ENCODE measurements at places on chromosomes 6 and 20.

- no peak for DNase-seq
Measured at GRCh38 chr6:35470663-35471120, 2.5 kb downstream of the RPL10A start.

DNA sequence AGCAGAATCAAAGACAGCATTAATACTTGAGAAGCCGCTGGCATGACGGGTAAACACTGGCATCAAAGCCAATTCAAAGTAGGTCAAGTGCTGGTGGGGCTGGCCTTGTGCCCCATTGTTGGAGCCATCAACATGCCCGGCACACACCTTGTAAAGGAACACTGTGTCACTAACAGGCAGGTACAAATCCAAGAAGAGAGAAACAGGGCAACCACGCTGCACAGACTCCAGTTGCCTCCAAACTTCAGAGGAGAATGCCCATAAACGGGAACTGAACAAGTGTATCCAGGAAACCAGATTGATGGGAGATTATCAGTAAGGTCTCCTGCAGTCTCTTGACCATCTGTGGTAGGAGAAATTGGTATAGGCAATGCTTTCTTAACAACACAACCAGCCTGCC is 127.0 kb upstream of the STXBP5 start:
- no peak for DNase-seq

GRCh38 chr6:121596441-121596840 is 161.0 kb downstream of the GJA1 start:
- DNase-seq: no peak

GRCh38 chr6:125489579-125490285 is 188.0 kb upstream of the HDDC2 start:
- DNase-seq: no peak

GRCh38 chr20:13436530-13436929 is 202.2 kb downstream of the TASP1 start:
- DNase-seq: no peak

DNA sequence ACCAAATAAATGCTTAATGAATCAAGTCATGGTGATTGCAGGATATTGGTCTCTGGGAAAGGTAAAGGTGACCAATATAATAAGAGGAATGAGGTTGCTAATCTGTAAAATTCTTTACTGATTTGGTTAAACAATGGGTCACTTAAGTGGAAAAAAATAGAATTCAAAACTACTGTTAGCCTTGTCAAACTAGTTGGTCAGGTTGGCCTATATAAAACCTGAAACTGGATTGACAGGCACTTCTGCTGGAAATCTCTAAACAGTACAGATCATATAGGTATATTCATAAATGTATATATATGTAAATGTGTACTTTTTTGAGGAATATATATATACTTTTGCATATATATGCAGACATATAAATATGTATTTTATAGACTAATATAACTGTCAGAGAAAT is 19.7 kb downstream of the PLCB4 start:
- no peak for DNase-seq

- no peak for DNase-seq
Measured at GRCh38 chr20:46683011-46683667, 6.1 kb downstream of the TP53RK start.

- DNase-seq: no peak
Measured at GRCh38 chr6:30787954-30788353, 43.6 kb upstream of the IER3 start.

- no peak for DNase-seq
Measured at GRCh38 chr6:168014428-168014827, 17.0 kb downstream of the KIF25 start.

DNA sequence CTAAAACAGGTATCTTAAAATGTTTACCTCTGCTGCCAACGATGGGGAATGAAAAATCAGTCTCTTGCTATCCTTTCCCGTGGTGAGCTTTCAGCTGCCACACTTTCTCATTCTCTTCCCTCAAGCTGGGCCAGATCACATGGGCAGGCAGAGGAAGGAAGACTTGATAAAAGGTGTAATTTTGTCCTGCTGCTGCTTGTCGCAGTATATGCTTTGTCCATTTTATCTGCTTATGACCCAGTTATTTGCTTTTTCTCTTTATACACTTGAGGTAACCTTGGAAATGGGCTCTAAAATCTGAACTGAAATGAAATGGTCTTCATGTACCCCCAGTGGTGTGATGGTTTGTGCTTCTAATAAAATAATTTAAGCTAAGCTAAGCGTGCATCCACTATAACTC is 695.9 kb upstream of the FLRT3 start:
- peak; percentile 9 for DNase-seq

- no peak for DNase-seq
Measured at GRCh38 chr6:138011413-138011812, 95.8 kb downstream of the PERP start.

DNA sequence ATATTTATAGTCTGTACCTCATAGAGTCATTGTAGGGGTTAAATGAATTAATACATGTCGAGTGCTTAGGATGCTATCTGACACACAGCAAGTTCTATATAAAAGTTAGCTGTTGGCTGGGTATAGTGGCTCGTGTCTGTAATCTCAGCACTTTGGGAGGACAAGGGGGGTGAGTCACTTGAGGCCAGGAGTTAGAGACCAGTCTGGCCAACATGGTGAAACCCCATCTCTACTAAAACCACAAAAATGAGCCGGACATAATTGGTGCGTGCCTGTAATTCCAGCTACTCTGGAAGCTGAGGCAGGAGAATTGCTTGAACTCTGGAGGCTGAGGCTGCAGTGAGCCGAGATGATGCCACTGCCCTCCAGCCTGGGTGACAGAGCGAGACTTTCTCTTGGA is 222.9 kb downstream of the UBE3D start:
- DNase-seq: no peak

GRCh38 chr6:18883851-18884250 is 496.7 kb downstream of the RNF144B start:
- no peak for DNase-seq

DNA sequence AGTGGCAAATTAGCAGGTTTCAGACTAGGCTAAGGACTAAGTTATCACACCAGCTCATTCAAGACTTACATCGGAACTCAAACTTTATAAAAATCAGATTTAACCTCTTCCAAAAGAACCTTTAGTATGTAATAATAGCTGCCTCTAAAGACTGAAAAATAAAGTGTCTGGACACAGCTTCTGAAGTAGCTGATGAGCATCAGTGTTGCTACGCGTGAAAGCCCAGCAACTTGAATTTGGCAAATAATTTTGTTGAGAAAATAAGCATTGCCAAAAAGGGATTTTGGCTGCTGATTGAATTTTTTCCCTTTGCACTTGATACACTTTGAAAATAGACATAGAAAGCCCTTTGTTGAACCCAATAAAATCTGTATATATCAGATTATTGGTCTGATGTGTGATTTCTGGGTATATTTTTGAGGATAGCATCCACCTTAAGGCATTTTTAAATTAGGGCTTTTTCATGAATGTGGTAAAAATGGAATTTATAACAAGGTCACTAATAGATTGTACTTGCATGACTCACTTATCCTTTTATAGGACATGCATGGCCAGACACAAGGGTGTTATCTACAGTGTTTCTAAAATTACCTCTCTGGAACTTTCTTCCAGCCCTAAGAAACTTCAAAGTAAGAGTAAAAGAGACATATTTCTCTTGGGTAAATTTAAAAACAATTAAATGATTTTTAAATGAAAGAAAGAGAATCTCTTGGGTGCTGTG is 350.4 kb downstream of the TENT5A start:
- no peak for DNase-seq

- DNase-seq: no peak
Measured at GRCh38 chr6:147037881-147038280, 166.3 kb upstream of the STXBP5 start.

DNA sequence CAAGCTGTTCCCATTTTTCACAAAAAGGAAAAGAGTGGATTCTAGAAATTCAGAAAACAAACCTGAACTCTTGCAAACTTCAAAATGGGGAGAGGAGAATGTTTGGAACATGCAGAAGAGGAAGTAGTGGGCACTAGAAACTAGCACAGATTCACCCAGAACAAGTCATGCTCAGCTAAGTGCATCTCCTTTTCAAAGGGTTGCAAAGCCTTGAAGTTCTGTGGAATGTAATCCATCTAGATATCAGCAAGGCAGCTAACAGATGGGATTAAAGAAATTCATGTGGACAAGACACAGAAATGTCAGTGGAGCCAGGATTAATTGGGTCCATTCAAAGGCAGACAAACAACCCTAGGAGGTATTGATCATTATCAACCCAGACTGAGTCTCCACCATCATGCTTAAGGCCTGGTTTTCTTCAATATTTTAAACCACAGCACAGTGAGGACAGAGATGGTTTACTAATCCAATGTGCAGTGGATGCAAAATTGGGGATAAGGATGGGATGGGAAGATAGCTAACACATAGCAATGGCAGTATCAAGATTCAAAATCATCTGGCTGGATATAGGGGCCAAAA is 31.3 kb downstream of the KCNK5 start:
- no peak for DNase-seq

DNA sequence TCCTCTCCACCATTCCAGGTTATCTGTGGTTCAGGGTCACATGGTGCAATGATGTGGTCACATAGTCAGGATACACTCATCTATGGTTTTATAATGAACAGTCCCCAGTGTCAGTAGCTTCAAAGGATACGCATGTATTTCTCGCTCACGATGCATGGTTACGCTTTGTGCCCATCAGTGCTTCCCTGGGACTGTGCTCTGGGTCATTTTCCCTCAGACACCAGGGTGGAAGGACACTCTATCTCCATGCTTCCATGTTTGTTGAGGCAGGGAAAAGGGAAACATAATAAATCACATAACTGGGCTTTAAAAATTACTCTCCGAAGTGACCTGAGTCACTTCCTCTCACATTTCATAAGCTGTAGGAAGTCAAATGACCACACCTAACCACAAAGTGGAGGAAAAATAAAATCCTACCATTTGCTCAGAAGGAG is 394.8 kb upstream of the NOX3 start:
- no peak for DNase-seq

DNA sequence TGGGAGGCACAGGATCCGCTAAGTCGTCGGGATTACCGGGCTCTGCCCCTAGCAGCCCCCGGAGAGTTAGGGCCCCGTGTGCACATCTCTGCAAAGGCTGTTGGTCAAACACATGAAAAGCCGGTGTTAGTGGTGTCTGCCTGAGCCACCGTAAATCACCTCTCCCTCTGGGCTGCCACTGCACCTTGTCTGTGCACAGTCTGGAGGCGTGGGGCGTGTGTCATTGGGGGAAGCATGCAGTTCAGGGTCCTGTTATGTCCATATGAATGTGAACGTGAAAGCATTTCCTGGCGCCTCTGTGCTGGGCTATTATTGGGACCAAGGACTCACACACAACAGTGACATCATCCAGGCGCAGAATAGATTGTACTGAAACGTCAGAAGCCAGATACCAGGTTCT is 305.6 kb downstream of the NRN1 start:
- no peak for DNase-seq

- DNase-seq: no peak
Measured at GRCh38 chr6:92124200-92124651, 1295.1 kb downstream of the EPHA7 start.

- DNase-seq: peak; percentile 90
Measured at GRCh38 chr20:49216991-49217578, 2.1 kb upstream of the DDX27 start.

GRCh38 chr6:147651249-147652063 is 143.0 kb downstream of the SAMD5 start:
- no peak for DNase-seq

GRCh38 chr6:2970753-2971419 is 481 bp downstream of the SERPINB6 start:
- DNase-seq: no peak

GRCh38 chr6:15396808-15397207 is 150.9 kb downstream of the JARID2 start:
- no peak for DNase-seq

- no peak for DNase-seq
Measured at GRCh38 chr6:2651536-2651935, 99.2 kb downstream of the MYLK4 start.

DNA sequence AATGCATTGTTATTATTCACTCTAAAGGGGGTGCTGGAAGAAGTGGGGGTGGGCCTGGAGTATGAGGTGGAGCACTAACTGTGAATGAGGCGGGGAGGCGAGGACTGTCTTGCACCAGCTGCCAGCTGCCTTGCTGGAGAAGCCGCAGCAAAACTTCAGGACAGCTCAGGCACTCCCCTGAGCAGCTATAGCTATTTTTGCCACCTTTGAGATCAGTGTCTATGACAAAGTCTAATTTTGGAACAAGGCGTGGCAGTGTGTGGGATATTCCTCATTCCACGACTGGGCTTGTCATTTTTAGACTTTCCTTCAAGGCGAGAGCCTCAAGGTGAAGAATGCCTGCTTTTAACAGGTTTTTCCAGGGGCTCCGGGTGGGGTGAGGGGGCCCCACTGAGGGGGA is 143.8 kb downstream of the DOK5 start:
- no peak for DNase-seq

- no peak for DNase-seq
Measured at GRCh38 chr20:62955519-62956386, 3.2 kb downstream of the SLC17A9 start.

GRCh38 chr20:40966103-40966502 is 62.5 kb upstream of the TOP1 start:
- DNase-seq: no peak

- DNase-seq: no peak
Measured at GRCh38 chr6:33826537-33826936, 22.7 kb upstream of the MLN start.

GRCh38 chr6:165571721-165572132 is 91.3 kb downstream of the PDE10A start:
- DNase-seq: no peak

GRCh38 chr20:44536175-44536574 is 14.3 kb upstream of the SERINC3 start:
- DNase-seq: no peak

GRCh38 chr20:38917657-38918056 is 8.6 kb upstream of the FAM83D start:
- no peak for DNase-seq

Data from NCI-H2227 treated with DMSO at 0.1 percent for 48 hours (cell line).